ENCODE measurements at places on chromosomes 6 and 20.

- no peak for DNase-seq
Measured at GRCh38 chr6:5674141-5674540, 332.6 kb downstream of the NRN1 start.

DNA sequence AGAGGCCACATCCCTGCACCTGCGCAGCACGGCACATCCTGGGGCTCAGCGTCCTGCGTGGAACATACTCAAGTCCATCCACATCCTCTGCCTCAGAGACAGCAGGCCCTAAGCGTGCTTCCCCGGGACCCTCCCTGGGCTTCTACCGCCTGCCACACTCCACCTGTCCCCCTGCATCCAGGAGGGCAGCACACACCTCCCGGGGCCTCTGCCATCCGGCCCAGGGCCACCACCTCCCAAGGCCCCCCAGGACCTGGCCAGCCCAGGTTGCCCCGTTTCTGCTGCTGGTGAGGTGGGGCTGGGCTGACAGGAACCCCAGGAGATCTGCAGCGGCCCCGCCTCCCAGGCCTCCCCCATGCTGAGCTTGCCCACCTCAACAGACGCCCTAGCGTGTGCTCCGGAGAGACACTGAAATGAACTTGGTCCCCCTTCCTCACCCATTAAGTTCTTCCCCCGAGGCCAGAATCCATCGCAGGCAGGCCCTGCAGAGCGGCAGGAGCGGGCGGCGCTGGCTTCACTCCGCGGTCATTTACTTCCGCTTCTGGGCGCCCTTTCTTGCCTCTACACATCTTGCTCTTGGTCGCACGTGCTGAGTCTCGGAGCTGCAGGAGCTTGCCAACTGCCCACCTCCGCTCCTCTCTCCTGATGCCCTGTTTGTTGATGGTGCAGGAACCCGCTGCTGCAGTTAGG lies 235.3 kb downstream of the TAF4 start:
- DNase-seq, result no peak

DNA sequence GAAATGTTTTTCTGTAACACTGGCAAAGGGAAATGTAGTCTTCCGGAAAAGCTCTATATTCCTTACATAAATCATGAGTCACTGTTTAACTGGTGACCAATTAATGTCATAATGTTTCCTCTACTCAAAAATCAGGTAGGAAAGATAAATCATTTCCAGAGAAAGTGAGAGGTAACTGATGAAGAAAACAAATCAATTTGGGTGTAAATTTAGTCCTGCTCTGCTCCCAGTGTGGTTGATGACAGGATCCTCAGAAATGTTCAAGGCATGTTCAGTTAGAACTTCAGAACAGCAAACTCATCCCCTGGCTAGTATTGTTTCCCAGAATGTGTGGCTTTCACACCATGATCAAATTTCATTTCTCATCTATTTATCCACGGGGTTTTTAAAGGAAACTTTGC lies 38.8 kb upstream of the SPACA1 start:
- no peak for DNase-seq

DNA sequence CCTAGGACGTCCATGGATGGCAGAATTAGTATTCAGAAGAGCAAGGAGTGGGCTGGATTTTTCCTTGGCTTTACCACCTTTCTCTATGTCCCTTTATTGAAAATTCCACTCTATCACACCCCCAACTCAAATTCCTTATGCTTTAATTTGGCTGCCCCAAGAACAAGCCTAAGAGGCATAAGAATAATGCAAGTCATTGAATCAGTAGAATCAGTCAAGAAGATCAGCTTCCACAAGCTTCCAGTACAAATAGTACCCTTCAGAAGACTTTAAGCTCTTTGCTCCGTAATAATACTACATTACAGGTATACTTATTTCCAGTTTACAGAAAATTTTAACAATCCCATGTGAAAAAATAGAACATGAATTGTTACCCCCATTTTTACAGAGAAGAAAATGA lies 51.0 kb upstream of the SNAP25 start:
- no peak for DNase-seq

DNA sequence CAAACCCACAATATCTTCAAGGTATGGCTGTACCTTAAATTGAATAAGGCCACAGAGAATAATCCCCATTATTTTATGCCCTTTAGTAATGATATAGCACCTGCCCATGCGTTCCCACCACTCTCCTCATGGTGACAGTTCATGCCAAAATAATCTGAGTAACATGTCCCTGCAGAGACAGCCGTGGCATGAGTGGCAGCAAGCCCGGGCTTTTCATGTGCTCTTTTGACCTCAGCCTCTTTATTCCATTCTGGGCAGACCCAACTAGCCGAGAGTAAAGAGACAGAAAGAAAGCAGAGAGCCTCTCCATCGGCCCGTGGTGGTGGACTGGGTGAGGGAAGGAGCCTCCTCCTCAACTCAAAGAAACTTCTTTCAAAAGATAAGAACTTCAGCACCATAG lies 19.9 kb upstream of the POPDC3 start:
- DNase-seq, result no peak

- DNase-seq, result no peak
Measured at GRCh38 chr6:23307516-23307915, 738.1 kb downstream of the HDGFL1 start.

- DNase-seq, result no peak
Measured at GRCh38 chr20:35788796-35789195, 17.0 kb downstream of the PHF20 start.

DNA sequence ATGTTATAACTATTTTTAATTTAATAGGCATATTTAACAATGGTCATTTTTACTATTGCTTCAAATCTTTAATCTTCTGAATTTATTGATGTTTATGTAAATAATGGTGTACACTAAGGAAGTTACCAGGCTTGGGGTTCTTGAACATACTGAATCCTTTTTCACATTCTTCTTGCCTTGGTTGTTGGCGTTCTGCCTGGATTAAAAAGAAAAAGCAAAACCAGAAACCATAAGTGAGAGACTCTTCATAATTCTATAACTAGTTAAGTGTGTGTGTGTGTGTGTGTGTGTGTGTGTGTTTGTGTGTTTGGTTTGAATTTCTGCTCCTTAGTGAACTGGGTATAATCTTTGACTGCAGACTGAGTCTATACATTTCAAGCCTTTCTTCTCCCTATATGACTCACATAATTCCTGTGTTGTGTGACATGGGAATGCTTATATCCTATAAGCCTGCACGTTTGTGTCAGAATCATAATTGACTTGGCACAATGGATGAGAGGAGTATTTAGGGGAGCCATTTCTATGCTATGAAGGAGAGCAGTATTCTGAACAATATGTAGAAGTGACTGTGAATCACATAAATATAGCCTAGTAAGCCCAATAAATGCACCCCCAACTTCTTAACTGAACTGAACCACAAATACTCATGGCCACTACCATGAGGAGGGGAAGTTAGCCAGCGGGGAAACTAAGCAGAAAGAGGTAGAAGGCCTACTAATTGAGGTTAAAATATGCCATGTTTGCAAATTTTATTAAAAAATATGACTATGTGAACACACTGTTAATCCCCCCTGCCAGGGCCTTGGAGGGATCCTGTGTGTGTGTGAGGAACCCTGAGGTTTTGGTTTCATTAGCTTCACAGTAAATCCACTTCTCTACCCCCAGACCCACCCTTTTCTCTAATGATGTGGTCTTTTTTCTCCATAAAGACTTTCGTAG lies 425.5 kb downstream of the BCKDHB start:
- DNase-seq, result no peak

GRCh38 chr6:71049198-71049770 lies 92.4 kb upstream of the B3GAT2 start:
- no peak for DNase-seq

- DNase-seq, result no peak
Measured at GRCh38 chr20:56788041-56788670, 159.1 kb downstream of the TFAP2C start.

GRCh38 chr6:106160189-106160588 lies 74.1 kb downstream of the PRDM1 start:
- no peak for DNase-seq

- no peak for DNase-seq
Measured at GRCh38 chr6:3345836-3346235, 87.1 kb downstream of the PSMG4 start.

- DNase-seq, result no peak
Measured at GRCh38 chr6:85353012-85353411, 96.9 kb upstream of the NT5E start.

GRCh38 chr6:160128879-160129516 lies 7.4 kb downstream of the SLC22A1 start:
- DNase-seq, result no peak

GRCh38 chr6:20238688-20239587 lies 26.7 kb upstream of the MBOAT1 start:
- no peak for DNase-seq

- no peak for DNase-seq
Measured at GRCh38 chr6:82775361-82775760, 290.3 kb downstream of the UBE3D start.

DNA sequence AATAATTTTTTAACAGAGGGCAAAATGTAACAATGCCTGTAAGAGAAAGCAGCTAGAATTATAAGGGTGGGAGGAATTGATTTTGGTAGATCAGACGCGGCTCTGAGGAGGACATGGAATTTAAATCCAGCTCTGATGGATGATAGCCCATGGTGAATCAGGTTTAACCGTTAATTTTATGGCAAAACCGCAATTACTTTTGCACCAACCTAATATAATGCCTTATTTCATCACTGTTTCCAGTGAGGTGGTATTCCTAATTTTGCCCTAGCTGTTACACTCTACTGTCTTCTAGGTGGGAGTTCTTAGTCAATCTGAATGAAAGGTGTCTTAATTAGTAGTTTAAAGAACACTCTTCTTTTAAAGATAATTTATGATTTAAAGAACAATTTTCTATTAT lies 198.3 kb upstream of the SMLR1 start:
- DNase-seq, result no peak

DNA sequence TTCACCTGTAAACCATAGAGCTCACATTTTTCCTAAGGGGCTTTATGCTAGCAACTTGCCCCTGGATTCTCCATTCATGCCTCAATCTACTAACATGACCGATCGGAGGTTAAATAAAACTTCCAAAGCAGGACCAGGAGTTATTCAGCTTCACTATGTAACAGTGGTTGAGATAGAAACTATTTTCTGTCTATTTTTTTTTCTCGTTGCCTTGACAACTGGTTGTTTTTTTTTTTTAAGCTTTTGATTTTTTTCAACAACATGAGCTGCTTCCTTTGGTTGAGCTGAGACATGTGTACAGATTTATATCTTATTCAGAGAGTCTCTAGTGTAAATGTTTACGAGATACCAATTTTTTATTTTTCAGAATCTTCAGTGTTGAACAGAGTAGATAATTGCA lies 85.7 kb downstream of the SHLD1 start:
- DNase-seq, result no peak

- DNase-seq, result no peak
Measured at GRCh38 chr20:31833931-31834521, 11.4 kb downstream of the FOXS1 start.

GRCh38 chr20:11907621-11908020 lies 10.1 kb upstream of the BTBD3 start:
- DNase-seq, result no peak

- no peak for DNase-seq
Measured at GRCh38 chr6:33571637-33572316, 8.3 kb downstream of the BAK1 start.

DNA sequence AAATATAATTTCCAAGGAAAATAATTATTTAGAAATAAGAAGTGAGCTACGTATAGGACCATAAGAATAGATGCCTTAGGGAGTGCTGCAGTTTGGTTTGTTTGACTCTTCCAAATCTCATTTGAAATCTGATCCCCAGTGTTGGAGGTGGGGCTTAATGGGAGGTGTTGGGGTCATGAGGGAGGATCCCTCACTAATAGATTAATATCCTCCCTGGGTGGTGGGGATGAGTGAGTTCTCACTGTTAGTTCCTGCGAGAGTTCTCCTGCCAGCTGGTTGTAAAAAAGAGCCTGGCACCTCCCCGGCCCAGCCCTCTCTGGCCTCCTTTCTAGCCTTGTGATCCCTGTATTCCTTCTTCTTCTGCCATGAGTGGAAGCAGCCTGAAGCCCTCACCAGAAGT lies 69.3 kb downstream of the RCAN2 start:
- no peak for DNase-seq

DNA sequence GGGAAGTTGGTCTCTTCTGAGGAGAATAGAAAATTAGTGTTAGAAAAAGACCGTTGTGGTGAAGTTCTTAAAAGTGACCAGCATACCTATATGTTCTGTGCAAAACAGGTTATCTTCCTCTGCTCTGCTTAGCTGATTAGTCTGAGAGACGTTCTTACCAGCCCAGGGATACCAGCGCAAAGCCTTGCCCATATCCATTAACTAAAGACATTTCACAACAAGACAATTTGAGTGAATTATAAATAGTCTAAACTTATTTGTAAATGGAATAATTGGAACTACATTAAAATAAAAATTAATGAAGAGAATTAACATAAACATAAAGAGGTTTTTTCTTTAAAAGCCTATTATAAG lies 144.0 kb downstream of the PDE7B start:
- no peak for DNase-seq

GRCh38 chr6:56749632-56750151 lies 107.0 kb upstream of the DST start:
- no peak for DNase-seq

GRCh38 chr6:33768644-33769120 lies 20.2 kb downstream of the LEMD2 start:
- DNase-seq, result peak; percentile 33

GRCh38 chr6:35166520-35166919 lies 25.4 kb upstream of the TCP11 start:
- DNase-seq, result no peak

- no peak for DNase-seq
Measured at GRCh38 chr20:50980851-50981713, 22.5 kb downstream of the MOCS3 start.

GRCh38 chr6:111356551-111356950 lies 126.5 kb downstream of the REV3L start:
- DNase-seq, result no peak

DNA sequence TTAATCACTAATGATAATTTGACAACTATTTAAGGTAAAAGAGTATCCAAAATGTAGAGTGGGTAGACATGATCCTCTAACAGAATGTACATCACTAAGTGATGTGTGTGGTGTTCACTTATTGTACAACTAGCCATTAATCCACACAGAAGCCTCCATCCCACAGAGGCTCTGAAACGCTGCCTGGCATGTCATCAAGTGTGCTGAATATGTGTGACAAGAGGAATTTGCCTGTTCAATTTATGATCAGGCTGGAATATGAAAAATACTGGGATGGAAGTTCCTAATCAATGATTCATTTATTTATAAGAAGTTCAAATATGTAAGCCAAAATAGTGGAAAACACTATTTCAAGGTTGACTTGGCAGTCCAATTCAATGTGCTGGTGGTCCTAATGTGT lies 72.4 kb downstream of the BACH2 start:
- no peak for DNase-seq

- DNase-seq, result no peak
Measured at GRCh38 chr20:57735831-57736737, 26.3 kb upstream of the PMEPA1 start.
